ENCODE measurements at places on chromosomes 7 and 10. TPM values are rescaled to one million over a fixed set of nuclear protein-coding genes. Genes with fewer than 3 reads are reported as not detected.

DNA sequence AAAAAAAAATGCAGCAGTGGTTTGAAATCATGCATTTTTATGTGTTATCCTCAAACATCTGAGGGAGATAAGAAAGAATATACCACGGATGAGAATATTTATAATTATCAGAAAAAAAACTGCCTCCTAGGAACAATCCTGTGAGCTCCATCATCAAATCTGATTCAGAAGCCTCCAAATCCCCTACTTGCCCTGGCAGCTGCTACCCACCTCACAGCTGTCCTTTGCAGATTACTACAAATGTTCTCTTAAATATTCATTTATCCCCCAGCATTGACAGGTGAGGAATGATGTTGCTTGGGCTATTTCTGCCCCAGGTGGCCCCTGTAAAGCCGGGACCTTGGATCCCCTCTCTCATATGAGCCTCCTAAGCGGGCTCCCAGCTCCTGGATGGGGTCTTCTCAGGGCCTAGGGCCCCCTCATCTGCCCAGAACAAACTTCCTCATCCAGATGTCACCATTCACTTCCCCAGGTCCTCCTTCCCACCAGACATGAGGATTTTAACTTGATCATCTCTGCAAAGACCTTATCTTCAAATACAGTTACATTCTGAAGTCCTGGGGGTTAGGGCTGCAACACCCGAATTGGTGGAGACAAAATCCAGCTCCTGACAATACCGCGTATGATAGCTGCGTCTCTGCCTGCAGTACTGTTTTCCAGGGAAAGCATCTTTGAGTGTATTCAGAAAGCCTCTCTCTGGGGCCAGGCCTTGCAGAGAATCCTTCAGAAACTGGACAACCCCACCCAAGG, 81.9 kb upstream of the INSIG1 start:
- no peak for DNase-seq

DNA sequence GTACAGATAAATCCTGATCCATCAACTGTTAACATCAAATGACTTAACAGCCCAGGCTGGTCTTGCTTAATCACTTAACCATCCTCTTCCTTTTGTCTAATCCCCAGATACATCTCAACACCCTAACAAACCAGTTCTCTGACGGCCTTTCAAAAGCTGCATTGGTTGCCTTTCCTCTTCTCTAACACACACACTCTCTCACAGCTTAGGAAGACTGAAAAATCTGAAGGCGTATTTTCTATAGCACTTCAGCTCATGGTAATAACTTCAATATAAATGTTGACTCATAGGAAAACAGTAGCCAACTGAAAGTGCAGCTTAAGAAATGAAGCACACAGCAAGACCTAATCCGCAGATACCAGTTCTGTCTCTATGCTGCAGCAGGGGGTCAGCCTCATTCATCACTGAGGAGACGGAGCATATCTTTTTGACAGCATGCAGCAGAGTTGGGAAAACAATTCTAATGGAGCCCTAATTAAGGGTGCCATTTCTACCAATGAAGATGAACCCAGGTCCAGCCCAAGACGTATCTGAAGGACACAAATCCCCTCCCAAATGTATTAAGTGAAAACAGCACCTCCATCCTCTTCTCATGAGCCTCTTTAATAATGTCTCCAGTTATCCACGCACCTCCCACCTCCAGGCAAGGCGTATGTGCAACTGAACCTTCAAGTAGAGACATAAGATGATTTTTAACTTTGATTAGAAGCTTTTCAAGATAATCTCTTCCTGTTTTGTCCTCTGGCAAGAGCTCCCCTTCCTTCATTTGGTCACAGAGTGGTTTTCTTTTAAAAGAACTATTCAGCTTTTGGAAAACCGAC, 211.7 kb upstream of the NFE2L3 start:
- no peak for DNase-seq

The PRSS1 gene
- total RNA-seq = not detected

The ZDHHC16 gene
- total RNA-seq = 18.5 TPM

The CALCR gene
- total RNA-seq = 0.05 TPM

DNA sequence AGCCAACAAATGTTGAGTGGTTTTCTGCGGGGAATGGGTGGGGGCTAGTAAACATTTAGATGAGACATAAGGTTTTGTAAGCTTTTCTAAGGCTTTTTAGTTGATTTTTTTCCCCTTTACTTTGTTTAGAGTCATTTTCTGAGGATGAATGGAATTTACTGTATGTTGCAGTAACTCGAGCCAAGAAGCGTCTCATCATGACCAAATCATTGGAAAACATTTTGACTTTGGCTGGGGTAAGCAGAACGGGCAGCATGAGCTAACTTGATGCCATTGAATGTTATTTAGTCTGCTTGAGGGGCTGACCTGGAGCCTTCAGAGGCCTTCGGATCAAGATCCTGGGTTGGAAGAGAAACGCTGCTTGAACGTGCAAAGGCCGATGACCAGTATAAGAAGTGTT, 37.3 kb downstream of the FBH1 start:
- DNase-seq = no peak
